H4 (cell line): ENCODE measurements at places on chromosomes 5 and 9. TPM values are rescaled to one million over a fixed set of nuclear protein-coding genes. Genes with fewer than 3 reads are reported as not detected.

DNA sequence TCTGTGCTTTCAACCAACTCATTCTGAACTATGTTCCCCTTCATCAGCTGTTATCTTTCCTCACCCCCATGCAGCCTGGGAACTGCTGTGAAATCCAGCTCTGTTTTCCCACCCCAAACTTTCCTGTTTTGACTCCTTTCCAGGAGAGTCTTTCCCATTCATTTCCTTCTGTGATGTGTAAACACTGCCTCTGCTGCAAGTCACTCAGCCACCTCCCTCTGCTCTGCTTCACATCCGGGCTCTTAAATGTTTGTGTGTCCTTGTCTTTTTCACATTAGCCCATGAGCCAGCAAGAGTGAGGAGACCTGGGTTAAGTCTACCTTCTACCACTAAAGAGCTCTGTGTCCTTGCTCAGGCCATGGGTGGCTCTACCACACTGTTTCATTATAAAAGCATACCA lies 137.5 kb downstream of the ICE1 start:
- peak; percentile 16 for DNase-seq

GRCh38 chr9:124658165-124659017 lies 112.7 kb downstream of the NR6A1 start:
- peak; percentile 99 for DNase-seq

DNA sequence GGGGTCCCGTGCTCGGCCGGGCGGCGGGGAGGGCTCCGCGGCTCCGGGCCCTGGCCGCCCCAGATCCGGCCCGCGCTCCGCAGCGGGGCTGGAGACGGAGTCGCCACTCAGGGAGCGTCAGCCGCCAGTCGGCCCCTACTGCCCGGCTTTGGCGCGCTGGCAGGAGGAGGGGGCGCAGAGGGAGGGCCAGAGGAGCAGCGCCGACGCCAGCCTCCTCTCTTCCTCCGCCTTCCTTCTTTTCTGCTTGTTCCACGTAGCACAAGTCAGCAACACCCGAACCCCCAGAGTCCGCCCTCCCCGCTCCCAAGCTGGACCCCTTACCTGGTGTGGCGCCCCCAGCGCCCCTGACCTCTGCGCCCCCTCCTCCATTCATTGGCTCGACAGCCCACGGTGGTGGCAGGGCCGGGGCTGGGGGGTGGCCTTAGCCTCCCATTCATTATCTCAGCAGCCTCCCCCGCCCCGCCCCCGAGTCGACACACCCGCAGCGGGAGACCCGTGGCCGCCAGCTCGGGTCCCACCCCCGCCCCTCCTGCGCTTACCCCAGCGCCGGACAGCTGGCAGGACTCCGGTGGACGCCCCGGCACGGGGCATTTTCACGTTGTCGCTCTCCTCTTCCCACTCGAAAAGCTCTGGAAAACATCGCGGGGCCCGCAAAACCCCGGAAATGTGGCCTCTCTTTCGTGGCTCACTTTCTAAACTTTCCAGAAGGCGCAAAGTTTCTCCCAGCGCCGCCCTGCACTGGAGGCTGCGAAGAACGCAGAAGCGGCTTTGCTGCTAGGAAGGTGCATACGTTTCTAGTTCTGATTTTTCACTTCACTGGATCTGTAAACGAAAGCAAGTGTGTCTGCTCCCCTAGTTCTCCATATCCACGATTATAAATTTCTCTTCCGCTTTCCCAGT lies at the start of gene LPAR1:
Gene LPAR1 (minus strand): TSS at position 140 of the 900 bp plus-strand sequence. CDS start 66,353 bp downstream, outside the sequence.
- DNase-seq, result no peak

GRCh38 chr5:149403923-149404745 lies 25.0 kb upstream of the IL17B start:
- peak; percentile 44 for DNase-seq

DNA sequence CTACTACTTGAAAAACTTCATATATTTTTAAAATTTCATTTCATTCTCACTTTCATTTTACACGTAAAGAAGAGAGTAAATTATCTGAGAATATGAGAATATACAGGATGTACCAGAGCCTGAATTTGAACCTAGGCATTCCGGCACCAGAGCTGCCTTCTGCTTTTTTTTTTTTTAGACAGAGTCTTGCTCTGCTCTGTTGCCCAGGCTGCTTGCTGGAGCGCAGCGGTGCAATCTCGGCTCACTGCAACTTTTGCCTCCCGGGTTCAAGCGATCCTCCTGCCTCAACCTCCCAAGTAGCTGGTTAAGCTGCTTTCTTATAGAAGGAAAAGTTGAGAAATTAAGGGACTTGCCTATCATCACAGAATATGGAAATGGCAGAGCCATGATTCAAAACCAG lies 540.1 kb downstream of the EBF1 start:
- DNase-seq, result no peak

The NKD2 gene
- total RNA-seq, result 0.43 and 2.8 TPM in 2 replicates

GRCh38 chr5:68432682-68433081 lies 217.1 kb downstream of the PIK3R1 start:
- DNase-seq, result no peak

DNA sequence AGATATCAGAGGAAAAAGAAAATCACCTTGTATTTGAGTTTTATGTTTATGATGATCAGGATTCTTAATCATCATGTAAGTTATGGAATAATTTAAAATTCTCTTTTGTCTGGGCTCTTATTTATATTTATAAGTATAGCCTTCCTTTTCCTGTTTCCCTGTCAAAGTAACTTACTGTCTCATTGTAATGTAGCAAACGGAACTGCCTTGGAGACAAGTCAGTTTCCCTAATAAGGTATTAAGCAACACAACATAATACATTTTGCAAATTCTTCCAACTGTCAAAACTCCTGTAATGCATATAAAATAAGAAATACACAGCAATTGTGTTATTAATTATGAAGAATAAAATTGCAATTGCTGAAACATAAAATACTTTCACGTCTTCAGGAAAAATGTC lies 463.2 kb downstream of the MAT2B start:
- DNase-seq, result no peak

- DNase-seq, result no peak
These were observed 92.1 kb downstream of the CDKN2A start for GRCh38 chr9:21902136-21902535.

- DNase-seq, result no peak
These were observed 159.4 kb downstream of the FBN2 start for GRCh38 chr5:128378632-128379031.

DNA sequence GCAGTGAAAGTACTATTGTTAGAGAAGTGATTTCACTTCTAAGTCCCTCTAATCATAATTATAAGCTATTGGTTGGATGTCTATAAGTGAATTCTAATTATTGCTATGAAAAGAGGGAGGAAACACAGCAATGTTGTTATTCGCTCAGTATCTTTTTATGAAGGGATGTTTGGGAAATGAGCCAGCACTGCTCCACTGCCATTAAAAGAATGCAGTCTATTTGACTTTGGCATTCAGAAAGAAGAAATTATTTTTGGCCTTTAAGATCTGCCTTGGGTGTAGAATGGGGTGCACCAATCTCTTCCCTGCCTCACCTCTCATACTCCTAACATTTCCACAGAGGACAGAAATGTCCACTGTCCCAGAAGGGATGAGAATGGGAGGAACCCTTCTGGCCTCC lies 332.0 kb downstream of the SPATA31D1 start:
- no peak for DNase-seq

GRCh38 chr9:2356041-2356790 lies 265.4 kb upstream of the VLDLR start:
- DNase-seq, result no peak

- DNase-seq, result no peak
These were observed 51.5 kb downstream of the RCL1 start for GRCh38 chr9:4844056-4844838.

The LAMC3 gene
- total RNA-seq, result 0.49 and 0.60 TPM in 2 replicates

GRCh38 chr9:33137781-33138264 lies 29.3 kb downstream of the B4GALT1 start:
- no peak for DNase-seq

GRCh38 chr5:123244458-123244857 lies 155.4 kb downstream of the PRDM6 start:
- DNase-seq, result no peak

The CMYA5 gene
- total RNA-seq, result 0.02 and 0.08 TPM in 2 replicates

The DMGDH gene
- 0.37 TPM in 1 of 2 replicates, not detected in the other for total RNA-seq

DNA sequence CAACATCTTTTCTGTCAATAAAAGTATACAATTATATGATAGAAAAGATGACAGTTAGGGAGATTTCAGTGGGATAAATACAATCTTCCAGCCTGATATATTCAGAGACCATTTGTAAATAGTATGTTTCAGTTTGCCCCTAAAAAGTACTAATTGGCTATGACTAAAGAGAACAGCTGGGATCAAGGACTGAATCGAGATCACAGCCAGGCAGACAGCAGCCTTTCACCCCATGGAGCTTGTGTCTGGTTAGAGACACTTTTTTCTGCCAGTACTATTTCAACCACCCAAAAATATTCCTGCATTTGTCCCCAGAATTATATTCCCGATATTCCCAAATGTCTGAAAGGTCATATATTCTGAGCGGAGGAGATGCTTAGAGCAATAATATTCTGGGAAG lies 577.3 kb upstream of the TLE4 start:
- no peak for DNase-seq

The ADRA1B gene
- not detected in 2 replicates for total RNA-seq

DNA sequence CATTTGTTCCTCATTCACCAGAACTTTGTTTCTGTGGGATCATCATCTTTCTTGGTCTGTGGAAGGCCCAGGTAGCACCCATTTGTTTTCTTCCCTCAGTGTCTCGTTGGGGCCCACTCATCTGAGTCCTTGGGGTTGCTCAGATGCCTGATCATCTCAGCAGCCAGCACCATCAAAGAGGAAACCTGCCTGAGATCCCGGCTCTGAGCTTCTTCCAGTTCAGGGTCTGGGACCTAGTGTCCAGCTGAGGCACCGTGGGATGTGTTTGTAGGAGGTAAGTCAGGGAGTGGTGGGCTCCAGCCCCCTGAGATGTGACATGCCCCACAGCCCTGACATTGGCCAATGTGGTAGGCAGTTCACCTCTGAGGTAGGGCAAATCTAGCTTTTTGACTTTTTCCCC lies 9.4 kb upstream of the CD180 start:
- DNase-seq, result no peak

- no peak for DNase-seq
These were observed 262.4 kb upstream of the KIF2A start for GRCh38 chr5:62043289-62044280.

DNA sequence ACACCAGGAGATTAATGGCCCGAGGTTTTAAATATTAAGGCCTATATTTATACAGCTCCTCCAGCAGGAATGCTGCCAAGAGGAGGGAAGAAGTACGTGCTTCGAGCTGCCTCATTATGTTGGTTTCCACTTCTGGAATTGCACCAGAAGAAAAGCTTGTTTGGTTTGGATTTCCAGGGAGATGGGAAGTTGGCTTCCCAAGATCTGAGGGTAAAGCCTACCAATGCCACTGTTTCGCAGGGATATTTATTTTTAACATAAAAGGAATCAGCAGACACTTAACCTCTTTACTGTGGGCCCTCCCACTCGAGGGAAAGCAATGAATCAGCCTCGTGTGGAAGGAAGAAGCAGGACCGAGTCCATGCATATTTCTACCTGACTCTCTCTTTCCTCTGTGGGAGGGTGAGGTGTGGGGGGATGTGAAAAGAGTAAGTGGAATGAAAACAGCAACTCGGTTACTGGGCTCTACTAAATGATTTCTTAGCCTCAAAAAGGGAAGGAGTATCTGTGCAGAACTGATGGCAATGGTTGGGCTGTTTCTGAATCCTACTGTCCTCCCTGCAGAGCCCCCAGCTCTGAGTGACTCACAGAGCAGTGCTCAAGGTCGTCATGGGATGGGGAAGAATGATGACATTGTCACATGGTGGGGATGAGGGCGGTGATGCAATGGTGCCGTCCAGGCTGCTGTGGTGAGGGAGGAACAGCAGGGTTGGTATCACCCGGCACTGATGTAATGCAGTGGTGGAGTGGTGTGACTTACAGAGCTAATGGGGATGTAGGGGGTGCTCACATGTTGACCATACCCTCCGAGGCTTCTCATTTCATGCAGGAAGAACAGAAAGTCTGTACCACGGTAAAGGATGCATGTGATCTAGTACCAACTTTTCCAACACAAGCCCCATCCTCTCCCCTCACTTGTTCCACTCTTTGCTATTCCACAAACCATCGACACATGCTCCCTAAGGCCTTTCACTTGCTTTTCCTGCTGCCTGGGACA lies 215.0 kb upstream of the PANK3 start:
- DNase-seq, result peak; percentile 89

- DNase-seq, result no peak
These were observed 585.0 kb downstream of the KIF4B start for GRCh38 chr5:155598552-155598951.

The SLC25A2 gene
- not detected in 2 replicates for total RNA-seq

DNA sequence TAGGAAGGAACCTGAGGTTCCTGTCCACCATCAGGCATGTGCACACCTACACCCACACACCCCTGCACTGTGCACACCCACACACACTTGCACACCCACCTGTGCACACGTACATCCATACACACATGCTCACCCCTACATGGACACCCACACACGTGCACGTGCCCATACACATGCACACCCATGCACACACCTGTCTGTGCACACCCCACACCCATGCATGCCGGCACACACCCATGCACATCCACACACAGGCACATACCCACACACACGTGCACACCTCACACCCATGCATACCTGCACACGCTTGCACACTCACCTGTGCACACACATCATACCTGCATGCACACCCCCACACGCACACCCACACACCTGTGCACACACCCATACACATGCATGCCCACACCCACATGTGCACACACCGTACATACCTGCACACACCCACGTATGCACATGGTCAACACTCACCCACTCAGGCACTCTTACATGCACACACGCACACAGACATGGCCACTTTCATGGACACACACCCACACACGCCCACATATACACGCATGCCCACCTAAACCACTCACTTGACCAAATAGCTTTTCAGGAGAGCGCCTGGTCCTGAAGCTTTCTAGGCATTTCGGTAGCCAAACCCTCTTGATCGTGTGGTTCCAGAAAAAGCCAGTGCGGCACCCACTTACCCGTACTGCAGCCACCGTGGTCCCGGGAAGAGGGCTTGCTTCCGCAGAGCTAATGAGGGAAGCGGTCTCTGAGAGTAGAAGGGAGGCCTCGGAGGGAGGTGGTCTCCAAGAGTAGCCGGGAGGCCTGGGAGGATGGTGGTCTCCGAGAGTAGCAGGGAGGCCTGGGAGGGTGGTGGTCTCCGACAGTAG lies 36.7 kb upstream of the CLPTM1L start:
- no peak for DNase-seq
